Fibroblast of villous mesenchyme (primary cell): ENCODE measurements at places on chromosomes 1 and 21. TPM values are rescaled to one million over a fixed set of nuclear protein-coding genes. Genes with fewer than 3 reads are reported as not detected.

FOXD2 gene
- under 0.01 and 0.32 TPM in 2 replicates for total RNA-seq

MRAP gene
- not detected in 2 replicates for total RNA-seq

EPHA8 gene
- total RNA-seq = not detected in 2 replicates

AMPD1 gene
- total RNA-seq = not detected in 2 replicates

C1orf185 gene
- under 0.01 TPM in 1 of 2 replicates, not detected in the other for total RNA-seq

RER1 gene
- total RNA-seq = 77.6 and 94.1 TPM in 2 replicates

NLRP3 gene
- total RNA-seq = 0.43 and 0.97 TPM in 2 replicates

RHD gene
- total RNA-seq = not detected in 2 replicates

NCAM2 gene
- total RNA-seq = 5.2 and 7.1 TPM in 2 replicates

CDA gene
- total RNA-seq = 1.9 and 3.0 TPM in 2 replicates

USH2A gene
- under 0.01 TPM in 2 replicates for total RNA-seq

REG4 gene
- total RNA-seq = not detected in 2 replicates

IRF2BP2 gene
- 53.1 and 60.9 TPM in 2 replicates for total RNA-seq

CGN gene
- under 0.01 TPM in 1 of 2 replicates, not detected in the other for total RNA-seq

ALX3 gene
- not detected in 2 replicates for total RNA-seq

PSRC1 gene
- total RNA-seq = 14.2 and 23.3 TPM in 2 replicates

TLCD4 gene
- total RNA-seq = 0.32 and 0.86 TPM in 2 replicates

CYP4A11 gene
- not detected in 2 replicates for total RNA-seq

CYP2J2 gene
- total RNA-seq = under 0.01 TPM in 1 of 2 replicates, not detected in the other

DTL gene
- 13.2 and 16.0 TPM in 2 replicates for total RNA-seq

XCL2 gene
- not detected in 2 replicates for total RNA-seq

ROR1 gene
- 8.6 and 10.3 TPM in 2 replicates for total RNA-seq

EDN2 gene
- total RNA-seq = 0.32 TPM in 1 of 2 replicates, not detected in the other

ZFP69 gene
- 4.5 and 4.7 TPM in 2 replicates for total RNA-seq

C1orf50 gene
- 3.2 and 5.2 TPM in 2 replicates for total RNA-seq

C21orf58 gene
- 5.5 and 5.6 TPM in 2 replicates for total RNA-seq

PPIE gene
- total RNA-seq = 23.8 and 31.1 TPM in 2 replicates

SPTA1 gene
- not detected in 2 replicates for total RNA-seq

RNPC3 gene
- total RNA-seq = 12.9 and 16.0 TPM in 2 replicates

PARP1 gene
- total RNA-seq = 51.2 and 89.4 TPM in 2 replicates

PGM1 gene
- total RNA-seq = 48.6 and 62.2 TPM in 2 replicates

ADGRL4 gene
- 1.9 and 4.7 TPM in 2 replicates for total RNA-seq

SLC30A10 gene
- not detected in 2 replicates for total RNA-seq

FCER1G gene
- total RNA-seq = 0.43 TPM in 1 of 2 replicates, not detected in the other

OLFML3 gene
- 107 and 134 TPM in 2 replicates for total RNA-seq

ZYG11A gene
- total RNA-seq = 0.32 and 1.7 TPM in 2 replicates

ADORA1 gene
- 8.7 and 14.2 TPM in 2 replicates for total RNA-seq

ARTN gene
- 0.86 TPM in 1 of 2 replicates, not detected in the other for total RNA-seq

SRP9 gene
- 166 and 232 TPM in 2 replicates for total RNA-seq
